Femur (tissue), 1 donor: ENCODE measurements at places on chromosomes 2 and 18.

DNA sequence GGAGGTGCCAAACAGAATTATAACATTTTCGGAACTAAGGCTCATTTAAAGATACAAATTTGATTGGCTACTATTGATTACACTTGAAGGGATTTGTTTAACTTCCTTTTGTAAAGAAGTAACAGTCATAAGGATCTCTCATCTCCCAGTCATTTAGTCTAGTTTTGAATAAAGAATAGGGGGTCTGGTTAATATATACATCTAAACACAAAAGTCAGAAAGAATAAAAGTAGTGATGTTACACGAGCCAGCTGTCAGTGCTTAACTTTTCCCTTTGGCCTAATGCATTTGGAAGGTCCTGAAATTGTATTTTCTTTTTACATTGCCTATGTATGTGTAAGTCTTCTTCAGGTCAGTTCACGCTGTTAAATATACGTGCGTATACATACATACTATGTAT is 8.1 kb downstream of the SEPTIN2 start:
- no peak for DNase-seq

DNA sequence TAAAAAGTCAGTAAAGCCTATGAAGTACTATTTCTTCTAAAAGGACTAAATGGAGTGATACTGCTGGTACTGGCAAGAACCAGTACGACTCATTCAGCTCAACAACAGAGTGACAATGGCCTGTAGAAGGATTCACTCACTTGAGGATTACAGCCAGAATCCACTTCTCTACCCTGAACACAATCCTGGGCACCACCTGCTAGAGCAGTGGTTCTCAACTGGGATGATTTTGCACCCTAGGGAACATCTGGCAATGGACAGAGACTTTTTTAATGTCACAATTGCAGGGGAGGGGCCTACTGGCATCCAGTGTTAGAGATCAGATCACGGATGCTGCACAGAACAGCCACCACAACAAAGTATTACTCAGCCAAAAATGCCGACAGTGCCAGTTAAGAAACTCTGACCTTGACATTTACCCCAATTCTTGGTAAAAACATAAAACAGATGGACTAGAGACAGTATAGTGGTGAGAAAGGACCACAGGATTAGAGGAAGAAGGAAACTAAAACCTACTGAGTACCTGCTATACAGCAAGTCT is 5.0 kb downstream of the SPIRE1 start:
- DNase-seq, result no peak

DNA sequence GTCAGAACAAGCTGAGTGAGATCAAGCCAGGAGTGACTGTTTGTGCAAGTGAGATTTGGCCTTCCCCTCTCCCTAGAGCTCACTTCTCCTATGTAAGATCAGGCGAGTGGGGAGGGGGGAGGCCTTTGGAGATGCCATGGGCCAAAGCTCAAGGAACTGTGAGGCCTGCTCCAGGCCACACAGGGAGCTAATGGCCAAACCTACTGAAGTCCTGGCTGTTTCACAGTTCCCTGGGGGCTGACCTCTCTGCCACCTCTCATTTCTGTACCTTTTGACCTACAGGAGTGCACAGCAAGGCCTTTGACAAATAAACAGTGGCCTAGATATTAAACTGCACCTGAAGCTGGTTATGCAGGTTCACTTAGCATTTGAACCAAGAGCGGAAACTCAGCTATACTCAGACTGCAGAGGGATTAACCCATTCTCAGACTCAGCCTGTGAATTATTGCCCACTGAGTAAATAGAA is 235.0 kb upstream of the NT5C1B start:
- DNase-seq, result no peak

GRCh38 chr2:21449881-21450280 is 326.1 kb downstream of the TDRD15 start:
- DNase-seq, result no peak
